ENCODE measurements at places on chromosomes 2 and 18.

DNA sequence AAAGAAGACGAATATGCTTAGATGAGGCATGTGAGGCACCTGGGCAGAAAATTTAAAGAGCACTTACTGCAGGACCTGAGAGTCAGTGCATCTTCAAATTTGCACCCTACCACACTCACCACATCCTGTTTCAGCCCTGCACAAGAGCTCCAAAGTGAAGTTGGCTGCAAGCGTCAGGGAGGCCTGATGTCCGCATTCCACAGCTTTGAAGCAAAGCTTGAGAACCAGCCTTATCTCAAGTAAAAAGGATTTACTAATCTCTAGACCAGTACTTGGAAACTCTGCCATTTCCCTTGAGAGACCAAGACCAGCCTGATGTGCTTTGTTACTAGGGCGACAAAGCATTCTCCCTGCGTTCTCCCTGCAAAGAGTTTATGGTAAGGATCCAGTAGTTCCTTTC lies 3.4 kb upstream of the ASNSD1 start:
- DNase-seq = no peak

DNA sequence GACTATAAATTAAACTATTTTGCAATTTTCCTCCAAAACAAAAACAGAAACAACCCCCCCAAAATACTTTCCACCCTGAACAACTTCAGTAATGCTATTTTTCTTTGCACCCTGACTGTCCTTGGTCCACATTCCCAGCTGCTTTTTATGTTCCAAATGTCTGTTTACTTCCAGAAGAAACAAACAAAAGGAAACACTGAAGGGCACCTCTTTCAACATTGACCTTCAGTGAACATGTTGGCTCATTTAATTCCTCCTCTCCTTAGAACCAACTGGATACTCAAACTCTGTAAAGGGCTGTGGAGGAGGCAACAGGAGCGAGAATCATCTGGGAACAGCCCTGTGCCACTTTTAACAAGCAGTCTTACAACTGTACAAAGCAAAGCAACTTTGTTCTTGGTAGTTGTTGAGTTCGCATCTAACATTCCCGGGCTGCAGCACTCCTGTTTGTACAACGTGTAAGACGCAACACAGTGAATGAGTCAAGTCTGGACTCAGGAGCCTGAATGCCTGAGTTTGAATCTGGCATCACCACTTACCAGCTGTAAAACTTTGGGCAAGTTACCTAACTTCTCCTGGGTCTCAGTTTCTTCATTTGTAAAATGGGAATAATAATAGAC lies 111.4 kb upstream of the GATA6 start:
- DNase-seq = no peak

- DNase-seq = no peak
These were observed 72.3 kb downstream of the TANK start for GRCh38 chr2:161232571-161232970.

DNA sequence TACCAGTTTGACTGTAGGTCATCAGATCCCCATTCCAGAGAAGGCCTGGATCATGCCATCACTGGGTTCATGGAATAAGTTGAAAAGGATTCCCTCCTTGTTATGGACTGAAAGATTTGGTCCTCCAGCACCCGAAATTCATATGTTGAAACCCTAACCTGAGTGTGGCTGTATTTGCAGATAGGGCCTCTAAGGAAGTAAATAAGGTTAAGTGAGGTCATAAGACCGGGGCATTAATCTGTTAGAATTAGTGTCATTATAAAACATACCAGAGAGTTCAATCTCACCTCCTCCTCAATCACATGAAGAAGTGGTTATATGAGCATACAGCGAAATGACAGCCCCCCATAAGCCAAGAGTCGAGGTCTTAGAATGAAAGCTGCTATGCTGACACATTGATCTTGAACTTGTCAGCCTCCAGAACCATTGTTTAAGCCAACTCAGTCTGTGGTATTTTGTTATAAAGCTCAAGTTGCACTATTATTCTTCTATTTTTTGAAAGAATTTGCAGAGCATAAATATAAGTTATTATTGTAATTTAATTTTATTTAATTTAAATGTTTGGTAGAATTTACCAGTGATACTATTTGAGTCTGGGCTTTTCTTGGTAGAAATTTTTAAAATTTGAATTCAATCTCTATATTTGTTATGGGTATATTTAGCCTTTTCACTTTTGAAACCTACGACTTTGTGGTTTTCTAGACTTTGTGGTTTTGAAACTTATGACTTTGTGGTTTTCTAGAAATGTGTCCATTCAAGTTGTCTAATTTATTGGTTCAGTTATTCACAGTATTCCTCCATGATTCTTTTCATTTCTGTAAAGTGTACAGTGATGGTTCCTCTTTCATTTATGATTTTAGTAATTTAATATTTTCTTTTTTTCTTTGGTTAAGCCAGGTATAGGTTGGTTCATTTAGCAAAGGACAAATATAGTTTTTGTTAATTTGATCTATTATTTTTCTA lies 1206.7 kb upstream of the CDH2 start:
- DNase-seq = no peak

Measured in BE2C (cell line).